Amniotic stem cell (primary cell): ENCODE measurements at places on chromosomes 1 and 21.

DNA sequence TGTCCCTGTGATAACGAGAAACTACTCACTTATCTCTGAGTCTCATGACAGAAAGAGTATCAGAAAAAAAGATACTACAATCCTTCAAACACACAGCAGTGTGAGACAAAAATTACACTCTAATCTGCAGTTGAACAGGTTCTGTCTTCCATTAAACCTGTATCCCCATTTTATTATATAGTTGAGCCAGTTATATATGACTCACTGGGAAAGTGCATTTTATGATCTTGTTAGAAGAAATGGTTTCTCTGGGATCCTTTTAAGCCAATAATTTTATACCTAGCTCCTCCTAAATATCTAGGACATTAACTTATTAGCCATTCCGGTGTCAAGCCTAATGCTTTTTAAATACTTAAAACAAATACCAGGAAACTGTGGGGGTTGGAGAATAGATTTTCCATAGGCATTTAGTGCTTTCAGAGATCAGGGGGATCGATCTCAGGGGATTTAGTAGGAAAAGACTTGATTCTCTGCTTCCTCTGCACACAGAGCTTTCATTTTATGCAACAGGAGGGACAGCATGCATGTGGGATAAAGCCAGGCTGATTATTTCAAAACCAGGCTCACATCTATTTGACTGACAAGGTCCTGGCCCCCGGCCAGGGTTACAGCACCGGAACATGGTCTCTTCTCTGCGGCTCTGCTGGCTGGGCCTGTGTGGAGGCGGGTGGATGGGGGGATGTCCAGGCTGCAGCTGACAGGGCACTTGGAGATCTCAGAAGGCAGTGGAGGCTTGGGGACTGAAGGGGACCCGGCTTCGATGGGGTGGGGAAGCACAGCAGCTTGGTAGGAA lies 310.6 kb downstream of the DISC1 start:
- no peak for DNase-seq

GRCh38 chr21:38944903-38945302 lies 139.2 kb downstream of the ETS2 start:
- DNase-seq, result no peak

- no peak for DNase-seq
Observed at GRCh38 chr1:84675106-84675505, 15.2 kb downstream of the SSX2IP start.

DNA sequence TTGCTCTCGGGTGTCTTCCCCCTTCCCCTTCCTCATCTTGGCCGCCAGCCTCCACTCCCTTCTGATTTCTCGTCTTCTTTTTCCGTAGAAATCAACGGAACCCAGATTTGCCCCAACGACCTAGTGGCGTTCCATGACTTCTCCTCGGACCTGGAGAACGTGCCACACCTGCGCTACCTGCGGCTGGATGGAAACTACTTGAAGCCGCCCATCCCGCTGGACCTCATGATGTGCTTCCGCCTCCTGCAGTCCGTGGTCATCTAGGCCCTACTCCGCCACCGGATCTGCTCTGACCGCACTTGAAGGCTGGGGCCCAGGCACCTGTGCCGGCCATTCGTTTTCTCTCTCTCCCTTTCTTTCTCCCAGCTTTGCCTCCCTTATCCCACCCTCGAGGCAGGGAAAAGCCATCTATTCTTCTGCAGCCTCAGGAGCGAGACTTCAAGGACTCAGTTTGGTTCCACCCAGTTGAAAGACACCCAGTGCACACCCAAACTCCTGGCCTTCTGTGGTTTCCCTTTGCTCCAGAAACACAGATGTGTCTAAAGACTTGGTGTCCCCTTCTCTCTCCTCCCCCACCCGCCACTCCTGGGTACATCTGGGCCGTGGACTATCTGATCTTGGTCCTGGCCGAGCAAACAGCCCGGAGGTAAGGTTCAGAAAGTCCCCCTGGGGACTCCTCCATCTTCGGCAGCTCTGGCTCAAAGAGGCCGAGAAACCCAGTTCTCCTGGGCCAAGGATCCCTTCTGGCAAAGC lies 7.2 kb upstream of the OPTC start:
- no peak for DNase-seq

GRCh38 chr1:223776075-223776814 lies 63.9 kb downstream of the CAPN2 start:
- peak; percentile 25 for DNase-seq

- no peak for DNase-seq
Observed at GRCh38 chr21:31297806-31298205, 46.3 kb downstream of the TIAM1 start.

DNA sequence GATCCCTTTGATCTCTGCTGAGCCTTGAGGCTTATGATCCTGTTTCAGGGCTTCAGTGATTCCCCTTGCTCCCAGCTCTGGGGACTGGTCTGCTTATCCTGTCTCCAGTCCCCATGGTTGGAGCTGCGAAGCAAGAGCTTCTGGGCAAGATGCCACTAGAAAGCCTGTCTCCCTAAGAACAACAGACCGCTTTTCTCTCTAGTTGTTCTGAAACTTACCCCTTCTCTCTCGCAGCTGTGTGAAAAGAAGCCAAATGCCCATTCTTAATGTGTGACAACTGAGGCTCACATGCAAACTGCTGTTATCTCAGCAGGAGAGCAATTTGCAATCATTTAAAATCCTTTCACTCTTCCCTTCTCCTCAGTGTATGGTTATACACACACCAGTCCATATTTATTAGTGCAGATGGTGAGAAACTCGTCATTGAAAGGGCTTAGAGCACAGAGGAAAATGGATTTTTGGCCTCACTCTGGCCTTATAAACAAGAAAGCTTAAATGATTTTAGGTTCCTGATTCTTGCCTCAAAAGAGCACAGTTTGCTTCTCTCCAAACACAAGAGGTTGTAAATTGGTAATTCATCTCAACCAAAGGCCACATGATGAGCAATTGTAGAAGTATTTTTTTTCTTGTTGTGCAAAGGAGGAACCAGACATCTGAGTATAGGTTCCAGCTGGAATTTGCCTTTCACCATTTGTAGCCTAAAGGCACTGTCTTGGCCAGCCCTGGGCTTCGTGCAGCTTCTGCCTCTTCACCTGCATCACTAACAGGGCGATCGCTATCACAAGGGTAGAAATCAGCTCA lies 179.2 kb upstream of the LMO4 start:
- no peak for DNase-seq

DNA sequence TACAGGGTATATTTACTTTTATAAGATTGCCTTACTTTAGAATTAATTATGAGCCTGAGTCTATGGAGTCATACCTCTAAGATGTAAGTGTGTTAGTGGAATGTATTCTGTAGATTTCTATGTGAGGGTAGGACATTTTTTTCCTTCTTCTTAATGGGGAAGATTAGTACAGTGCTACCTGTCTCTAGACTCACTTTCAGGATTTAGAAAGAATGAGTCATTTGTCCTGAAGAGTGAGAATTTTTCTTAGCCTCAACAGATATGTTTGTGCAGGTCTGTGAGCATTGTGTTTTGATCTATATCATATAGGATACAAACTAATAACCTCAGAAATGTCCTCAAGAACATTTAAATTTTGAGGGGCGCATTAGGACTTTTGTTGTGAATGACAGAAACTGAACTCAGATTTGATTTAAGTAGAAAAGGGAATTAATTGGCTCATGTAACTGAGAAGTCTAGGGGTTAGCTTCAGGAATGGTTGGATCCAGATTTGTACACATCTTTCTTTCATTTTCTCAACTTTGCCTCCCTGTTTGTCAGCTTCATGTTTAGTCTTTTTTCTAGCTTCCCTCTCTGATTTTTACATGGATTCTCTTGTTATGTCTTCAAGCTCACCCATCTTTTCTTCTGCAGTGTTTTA lies 45.3 kb downstream of the TTC3 start:
- no peak for DNase-seq

- DNase-seq, result no peak
Observed at GRCh38 chr1:21129407-21129806, 47.3 kb downstream of the EIF4G3 start.

DNA sequence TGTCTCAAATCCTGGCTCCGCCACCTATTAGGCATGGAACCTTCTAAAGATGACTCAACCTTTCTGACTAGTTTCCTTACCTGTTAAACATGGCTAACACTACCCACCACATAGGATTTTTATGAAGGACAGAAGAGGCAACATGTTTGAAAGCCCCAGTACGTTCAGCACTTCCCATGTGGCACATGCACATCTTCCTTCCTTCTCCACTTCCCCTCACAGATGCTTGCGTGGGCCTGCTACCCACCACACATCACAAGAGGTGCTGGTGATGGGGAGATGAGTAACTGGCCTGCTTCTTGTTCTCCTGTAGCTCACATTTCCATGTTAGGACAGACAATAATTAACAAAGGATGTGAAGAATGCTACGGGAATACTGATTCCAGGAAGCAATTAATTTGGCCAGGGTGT lies 7.1 kb downstream of the ZBTB21 start:
- DNase-seq, result no peak

GRCh38 chr1:103197216-103197615 lies 88.9 kb upstream of the COL11A1 start:
- DNase-seq, result no peak

- DNase-seq, result no peak
Observed at GRCh38 chr1:239413916-239414315, 27.5 kb downstream of the CHRM3 start.

DNA sequence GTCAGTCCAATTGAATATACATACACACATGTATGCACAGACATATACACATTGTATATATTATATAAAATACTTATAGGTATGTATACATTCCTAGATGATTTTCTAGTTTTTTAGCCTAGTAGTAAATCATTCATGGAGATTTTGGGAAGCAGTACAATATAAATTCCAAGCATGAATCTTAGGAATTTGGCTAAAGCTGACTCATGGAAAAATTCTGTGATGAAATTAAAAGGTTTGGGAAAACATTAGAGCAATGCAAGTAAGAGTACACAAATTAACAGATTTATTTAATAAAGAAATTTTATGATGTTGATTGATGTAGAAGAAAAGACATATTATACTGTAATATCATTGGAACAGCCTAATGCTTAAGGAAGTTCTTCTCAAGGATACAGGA lies 43.7 kb upstream of the PTGFR start:
- DNase-seq, result no peak

GRCh38 chr1:195591917-195592672 lies 1016.1 kb downstream of the KCNT2 start:
- DNase-seq, result peak; percentile 28

GRCh38 chr1:60969971-60970509 lies 112.3 kb upstream of the NFIA start:
- DNase-seq, result no peak

- no peak for DNase-seq
Observed at GRCh38 chr1:34693081-34693480, 61.8 kb upstream of the GJB5 start.

DNA sequence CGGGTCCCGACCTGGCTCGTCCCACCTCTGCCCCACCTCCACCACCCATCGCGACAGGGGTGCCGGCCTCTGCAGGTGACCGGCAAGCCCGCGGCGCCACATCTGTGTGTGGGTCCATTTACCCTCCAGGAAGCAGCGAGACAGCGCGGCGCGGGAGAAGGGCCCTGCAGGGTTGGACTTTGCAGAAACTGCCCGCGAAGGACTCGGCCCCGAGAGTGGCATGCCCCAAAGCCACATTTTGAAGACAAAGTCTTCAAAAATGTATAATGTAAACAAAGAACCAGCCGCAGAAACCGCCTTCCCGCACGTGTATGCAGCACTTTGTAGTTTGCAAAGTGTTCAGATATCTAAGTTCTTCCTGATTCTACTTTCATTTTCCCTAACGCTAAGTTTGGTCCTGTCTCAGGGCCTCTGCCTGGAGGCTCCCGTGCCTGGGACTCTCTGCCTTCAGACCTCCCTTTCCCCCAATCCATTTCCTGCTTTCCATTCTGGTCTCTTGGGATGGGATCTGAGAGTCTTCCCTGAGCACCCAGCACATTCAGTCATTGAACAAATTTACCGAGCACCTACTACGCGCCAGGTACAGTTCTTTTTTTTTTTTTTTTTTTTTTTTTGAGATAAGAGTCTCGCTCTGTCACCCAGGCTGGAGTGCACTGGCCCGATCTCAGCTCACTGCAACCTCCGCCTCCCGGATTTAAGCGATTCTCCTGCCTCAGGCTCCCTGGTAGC lies 524 bp upstream of the TMCO4 start:
- peak; percentile 39 for DNase-seq
